ENCODE measurements at places on chromosomes 2 and 18.

DNA sequence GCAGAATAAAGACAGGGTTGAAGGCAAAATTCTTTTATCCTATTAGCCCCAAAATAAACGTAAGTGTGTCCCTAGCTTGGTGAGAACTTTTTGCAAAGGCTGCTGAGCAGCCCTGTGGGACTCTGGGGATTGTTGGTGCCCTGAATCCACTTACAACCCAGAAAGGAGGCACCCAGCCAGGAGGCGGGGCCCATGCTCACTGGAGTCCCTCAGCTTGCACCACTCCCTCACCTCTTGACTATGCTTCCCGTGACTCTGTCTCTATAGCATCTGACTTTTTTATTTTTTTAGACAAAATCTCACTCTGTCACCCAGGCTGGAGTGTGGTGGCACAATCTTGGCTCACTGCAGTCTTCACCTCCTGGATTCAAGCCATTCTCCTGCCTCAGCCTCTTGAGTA lies 15.8 kb upstream of the COL6A3 start:
- no peak for DNase-seq

GRCh38 chr2:101998896-101999789 lies 7.4 kb downstream of the IL1R2 start:
- no peak for DNase-seq

DNA sequence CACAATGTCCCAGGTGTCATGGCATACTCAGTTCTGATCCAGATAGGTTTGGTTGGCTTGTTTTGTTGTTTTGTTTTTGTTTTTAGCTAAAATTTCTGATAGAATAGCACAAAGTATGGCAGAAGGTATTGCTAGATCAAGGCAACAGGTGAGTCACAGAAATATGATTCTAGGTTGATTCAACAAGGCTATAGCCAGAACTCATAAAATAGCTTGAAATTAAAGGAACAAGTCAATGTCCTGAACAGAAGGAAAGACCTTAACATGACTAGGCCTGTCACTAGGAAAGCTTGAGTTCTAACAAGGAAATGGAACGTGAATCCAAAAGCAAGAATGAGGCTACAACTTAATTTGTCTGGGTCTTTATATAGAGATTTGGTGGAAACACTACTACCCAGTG lies 157.1 kb downstream of the GALNT3 start:
- DNase-seq, result no peak

GRCh38 chr2:83827618-83828017 lies 631.5 kb downstream of the SUCLG1 start:
- DNase-seq, result no peak

- DNase-seq, result no peak
Observed at GRCh38 chr2:231590614-231591013, 2.0 kb upstream of the TEX44 start.

GRCh38 chr2:215746226-215746886 lies 267.0 kb downstream of the MREG start:
- no peak for DNase-seq

DNA sequence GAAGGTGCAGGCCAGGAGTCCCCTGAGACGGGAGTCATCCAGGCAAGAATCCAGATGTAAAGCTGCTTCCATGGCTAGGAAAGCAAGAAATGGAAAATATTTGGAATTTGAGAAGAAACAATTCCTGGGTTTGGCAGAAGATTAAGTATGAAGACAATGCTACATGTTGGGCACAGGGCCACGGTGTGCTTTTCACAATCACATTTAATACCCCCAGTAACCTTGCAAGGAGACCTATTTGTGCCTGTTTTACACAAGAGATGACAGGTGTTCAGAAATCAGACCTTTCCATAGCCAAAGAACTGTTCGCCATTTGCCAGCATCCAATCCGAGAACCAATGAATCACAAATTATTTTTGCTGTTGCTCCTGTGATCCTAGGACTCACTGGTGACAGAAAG lies 50.5 kb downstream of the KCTD1 start:
- no peak for DNase-seq

DNA sequence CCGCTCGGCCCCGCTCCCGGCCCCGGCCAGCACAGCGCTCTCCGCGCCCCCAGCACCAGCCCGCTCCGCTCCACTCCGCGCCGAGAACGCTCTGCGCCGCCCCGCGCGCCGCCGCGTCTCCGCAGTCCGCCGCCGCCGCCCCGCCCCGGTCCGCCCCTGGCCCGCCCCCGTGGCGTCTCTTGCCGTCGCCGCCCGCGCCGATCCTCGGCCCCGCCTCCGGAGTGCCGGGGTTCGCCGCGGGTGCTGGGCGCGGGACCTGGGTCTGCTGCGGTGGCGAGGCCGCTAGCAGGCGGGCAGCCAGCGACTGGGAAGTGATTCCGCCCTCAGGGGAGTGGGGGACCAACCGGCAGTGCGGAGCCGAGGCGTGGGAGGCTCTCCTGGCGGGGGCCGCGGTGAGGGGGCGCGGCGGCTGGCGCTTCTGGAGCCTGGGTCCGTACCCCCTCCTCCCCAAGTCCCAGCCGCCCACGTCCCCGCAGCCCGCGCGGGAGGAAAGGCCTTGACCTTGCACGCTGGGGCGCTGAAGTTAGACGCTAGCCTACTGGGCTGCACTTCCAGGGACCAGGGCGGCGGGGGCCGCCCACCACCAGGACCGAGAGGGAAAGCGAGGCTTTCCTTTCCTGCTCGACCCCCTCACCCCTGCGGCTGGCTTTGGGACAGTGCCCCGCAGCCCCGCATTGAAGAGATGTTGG lies at the start of gene HS6ST1:
HS6ST1 (minus strand) TSS at position 93 of the 689 bp plus-strand sequence. CDS start 305 bp downstream, outside the sequence.
- no peak for DNase-seq
